ENCODE measurements at places on chromosomes 2 and 18.

- no peak for DNase-seq
Measured at GRCh38 chr2:40625849-40626248, 174.0 kb upstream of the SLC8A1 start.

GRCh38 chr18:74896390-74896991 lies 298.8 kb downstream of the ZNF407 start:
- DNase-seq = peak; percentile 31

- DNase-seq = no peak
Measured at GRCh38 chr18:77130229-77131099, 2.1 kb downstream of the MBP start.

DNA sequence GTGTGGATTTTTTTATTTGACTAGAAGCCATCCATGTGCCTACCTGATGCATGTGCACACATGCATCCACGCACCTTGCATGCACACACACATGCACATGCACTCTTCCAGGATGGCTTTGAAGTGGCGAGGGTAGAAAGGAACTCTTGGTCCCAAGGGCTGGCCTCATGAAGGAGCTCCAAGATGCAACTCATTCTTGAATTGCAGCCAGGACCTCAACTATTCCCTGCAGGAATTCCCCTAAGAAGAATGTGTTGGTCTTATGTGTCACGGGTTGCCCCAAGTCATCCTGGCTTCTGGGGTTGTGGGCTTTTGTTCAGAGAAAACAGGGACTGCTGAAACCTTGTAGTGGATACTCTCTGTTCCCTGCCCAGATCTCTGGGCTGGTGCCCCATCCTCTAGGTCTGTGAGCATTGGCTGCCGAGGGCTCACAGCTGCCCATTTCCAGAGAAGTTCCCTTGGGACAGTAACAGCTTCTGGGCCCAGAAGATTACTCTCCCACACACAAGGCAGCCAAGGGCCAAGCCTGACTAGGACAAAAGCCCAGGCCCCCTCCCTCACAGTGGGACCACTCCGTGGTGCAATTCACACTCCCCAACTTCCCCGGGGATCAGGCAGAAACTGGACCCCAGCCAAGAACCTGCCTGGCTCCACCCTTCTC lies 137.6 kb downstream of the COPS8 start:
- DNase-seq = no peak

DNA sequence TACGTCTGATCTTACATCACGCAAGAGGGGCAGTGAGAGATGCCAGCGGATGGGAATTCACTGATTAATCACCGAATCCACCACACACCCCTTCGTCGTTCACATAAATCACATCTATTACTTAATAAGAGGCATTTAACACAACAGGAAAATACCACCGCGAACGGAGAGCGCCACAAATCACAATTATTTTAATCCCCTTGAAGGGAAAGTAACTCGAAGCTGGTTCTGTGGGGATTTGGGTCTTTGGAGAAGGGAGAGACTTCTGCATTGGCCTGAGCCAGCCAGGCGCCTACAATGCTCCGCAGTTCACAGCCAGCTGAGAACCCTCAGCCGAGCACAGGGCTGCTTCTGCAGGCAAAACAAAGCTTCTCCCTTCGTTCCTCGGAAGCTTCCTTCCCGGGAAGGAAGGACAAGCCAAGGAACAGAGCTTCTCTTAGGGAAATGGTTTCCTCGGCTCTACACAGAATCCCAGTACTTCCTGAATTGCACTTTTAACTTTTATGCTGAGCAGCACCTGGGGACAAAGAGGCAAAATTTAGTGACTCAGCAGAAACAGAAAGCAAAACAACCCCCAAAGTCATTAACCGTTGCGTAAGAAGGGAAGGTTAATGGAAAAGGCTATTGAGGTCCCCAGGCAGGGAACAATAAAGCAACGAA lies at the start of gene LRP1B:
LRP1B (minus strand) TSS at position 7 of the 660 bp plus-strand sequence. CDS start 287 bp downstream, outside the sequence.
- DNase-seq = no peak

GRCh38 chr2:43884689-43885088 lies 45.9 kb downstream of the ABCG8 start:
- no peak for DNase-seq

- DNase-seq = no peak
Measured at GRCh38 chr2:18927525-18928232, 338.3 kb upstream of the NT5C1B start.

DNA sequence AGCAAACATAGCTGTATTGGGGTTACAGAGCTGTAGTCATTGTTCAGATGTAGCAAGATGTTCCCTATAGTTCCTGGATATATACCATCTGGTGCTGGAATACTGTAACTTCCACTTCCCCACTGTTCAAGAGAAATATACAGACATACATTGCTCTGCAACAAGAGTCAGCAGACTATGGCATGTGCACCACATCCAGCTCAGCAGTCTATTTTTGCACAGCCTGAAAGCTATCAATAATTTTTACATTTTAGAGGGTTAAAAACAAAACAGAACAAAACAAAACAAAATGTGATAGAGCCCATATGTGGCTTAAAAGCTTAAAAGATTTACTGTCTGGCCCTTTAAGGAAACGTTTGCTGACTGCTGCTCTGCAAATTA lies 31.8 kb upstream of the VIT start:
- no peak for DNase-seq

- no peak for DNase-seq
Measured at GRCh38 chr2:178377046-178377445, 73.9 kb downstream of the PRKRA start.

DNA sequence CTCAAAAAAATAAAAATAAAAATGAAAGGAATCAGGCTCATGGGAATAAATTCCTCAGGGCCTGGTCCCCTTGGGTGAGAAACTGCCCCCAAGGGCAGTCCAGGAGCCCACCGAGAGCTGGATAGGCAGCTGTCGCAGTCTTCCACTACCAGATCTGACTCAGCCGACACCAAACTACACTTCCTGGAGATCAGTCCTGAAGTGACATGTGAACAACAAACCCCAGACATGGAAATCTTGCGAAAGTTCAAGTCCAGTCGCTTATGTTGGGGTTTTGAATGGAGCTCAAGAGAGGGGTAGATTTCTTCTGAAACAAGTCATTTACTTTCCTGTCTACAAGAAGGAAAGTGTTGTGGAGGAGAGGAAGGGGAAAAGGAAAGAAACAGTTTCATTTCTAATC lies 12.9 kb downstream of the ADCY3 start:
- DNase-seq = no peak

DNA sequence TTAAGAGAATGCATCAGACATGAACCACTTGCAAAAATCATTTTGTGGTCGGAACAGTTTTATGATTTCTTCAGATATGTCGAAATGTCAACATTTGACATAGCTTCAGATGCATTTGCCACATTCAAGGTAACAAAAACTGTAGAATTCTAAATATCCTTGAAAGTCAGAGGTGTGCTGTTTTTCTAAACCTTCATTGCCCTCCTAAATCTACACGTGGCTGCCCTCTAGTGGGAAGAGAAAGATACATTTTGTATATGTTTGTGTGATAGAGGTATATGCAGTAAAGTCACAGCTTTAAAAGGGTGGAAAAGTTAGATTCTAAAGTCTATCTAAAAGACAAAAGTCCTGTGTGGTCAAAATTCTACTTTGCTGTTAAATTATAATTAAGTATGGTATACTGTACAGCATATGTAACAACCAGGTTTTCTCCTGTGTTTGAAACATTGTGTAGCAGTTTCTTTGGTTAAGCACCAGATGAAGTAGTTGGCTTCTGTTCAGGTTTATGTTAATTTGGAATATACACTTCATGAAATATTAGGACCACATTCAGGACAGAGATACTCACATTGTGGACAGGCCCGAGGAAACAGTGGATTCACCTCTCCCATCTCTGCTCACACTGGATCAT lies 65.9 kb upstream of the ITM2C start:
- DNase-seq = no peak

DNA sequence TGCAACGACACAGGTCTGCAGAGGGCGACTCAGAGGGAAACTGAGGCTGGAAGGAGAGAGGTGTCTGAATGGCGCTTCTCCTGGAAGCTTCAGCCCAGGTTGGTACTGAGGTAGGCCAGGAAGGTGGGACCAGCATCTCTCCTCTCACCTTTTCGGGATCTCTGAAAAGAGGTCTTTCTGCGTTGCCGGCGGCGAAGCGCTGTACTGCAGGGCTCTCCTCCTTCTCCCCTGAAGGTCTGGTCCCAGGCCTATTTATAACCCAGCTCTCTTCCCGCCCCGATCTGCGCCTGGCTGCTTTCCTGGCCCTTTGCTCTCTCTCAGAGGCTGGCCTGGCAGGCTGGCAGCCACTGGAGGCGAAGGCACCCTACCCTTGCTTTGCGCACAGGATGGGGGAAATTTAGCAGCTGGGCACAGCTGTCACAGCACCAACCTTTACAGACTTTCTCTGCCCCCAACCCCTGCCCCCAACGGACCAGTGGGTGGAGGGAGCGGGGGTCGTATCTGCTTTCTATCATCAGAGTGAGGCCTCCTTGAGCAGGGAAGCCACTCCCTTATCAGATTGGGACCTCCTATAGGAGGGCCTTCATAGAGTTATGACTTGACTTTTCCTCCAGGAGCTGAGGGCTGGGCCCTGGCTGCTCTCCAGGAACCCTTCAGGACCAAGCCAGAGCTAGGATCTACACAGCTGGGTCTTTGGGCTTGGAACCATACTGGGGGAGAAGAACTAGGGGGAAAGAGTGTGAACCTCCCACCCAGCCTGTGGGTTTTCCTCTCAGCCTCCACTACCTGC lies 1.1 kb downstream of the DYSF start:
- DNase-seq = no peak

- no peak for DNase-seq
Measured at GRCh38 chr2:145254291-145254690, 734.4 kb upstream of the ZEB2 start.

DNA sequence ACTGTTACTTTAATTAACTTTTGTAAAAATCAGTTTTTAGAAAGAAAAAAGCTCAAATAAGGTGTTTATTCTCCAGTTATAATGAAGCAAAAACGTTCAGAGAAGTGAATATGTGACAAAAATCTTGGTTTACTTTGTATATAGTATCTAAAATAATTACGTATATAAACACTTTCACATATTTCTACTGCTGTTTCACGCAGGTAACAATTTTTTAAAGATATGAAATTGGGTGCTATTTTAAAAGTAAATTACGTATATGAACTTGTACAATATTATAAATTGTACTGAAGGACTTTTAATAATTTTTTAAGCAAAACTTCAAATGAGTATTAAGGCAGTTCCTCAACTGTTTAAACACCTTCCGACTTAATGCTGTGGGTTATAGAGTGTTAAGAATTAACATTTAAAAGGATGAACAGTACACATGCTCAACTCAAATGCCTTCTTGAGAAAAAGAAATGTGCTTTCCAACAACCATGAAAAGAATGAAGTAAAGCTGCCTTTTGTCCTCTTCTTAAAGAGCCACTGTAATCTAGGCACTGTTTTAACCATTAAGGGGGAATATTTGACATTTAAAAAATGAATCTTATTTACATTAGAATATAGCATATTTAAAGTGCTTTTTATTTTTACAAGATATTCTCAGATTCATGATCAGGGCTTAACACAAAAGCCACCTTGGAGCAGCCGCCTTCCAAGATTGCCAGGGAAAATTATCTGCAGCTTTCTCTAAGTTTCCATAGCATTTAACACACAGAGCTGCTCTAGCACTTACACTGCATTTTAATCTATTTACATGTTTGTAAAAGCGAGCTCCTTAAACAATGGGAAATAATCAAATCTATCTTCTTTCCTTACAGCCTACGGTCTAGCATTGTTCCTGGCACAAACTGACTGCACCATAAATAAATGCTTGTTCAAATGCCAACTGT lies 56.5 kb upstream of the CDKL4 start:
- DNase-seq = no peak

DNA sequence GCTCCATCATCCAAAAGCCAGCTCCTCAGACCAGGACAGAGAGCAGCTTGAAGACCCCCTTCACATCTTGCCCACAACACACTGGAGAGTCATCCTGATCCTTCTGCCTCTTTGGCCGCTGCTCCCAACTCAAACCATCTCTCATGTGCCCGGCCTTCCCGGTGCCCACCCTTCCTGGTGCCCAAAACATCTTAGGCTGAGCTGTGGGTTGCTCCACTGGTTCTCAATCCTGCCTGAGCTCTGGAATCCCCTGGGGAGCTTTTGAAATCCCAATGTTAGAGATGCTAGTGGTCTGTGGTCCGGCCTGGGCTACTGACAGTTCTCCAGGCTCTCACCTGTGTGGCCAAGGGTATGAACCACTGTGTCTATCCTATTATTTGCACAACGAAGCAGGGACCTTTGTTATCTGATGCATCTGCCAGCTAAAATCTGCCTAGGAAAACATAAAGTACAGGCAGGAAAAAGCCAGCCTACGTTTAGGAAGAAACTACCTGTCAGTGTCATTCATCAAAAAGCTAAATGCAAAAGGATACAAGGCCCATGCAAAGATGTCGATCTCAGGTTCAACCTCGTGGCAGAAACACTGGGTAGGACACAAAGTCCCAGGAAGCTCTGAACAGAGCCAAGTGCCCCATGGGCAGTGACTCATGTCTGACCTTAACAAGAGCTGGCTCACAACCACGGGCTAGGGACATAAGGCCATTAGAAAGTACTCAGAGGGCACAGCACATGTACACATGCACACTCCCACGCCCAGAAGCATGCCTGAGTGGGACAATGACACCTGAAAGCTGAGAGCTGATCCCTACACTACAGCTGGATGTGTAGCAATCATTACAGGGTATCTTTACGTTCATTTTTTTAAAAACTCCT lies 30.8 kb downstream of the TBC1D8 start:
- no peak for DNase-seq

- DNase-seq = no peak
Measured at GRCh38 chr2:120815292-120815691, 79.6 kb downstream of the GLI2 start.

- DNase-seq = no peak
Measured at GRCh38 chr2:133438848-133439564, 129.3 kb downstream of the NCKAP5 start.

GRCh38 chr2:96207774-96208142 lies 869 bp downstream of the STARD7 start:
- DNase-seq = no peak

DNA sequence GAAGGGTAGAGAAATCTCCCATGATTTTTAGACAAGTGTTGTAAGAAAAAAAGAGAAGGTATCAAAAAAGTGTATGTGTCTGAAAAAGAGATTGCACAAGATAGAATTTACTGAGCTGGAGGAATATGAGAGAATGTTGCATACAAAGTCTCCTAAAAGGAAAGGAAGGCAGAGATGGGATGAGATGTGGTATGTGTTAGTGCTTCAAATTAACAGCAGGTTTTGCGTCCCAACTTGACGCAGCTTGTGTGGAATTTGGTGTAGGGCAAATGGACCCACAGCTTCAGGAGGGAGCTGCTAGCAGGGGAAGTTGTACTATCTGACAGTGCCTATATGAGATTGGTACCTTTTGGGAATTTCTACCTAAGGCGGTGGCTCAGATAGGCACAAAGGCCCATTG lies 9.0 kb upstream of the RASGRP3 start:
- no peak for DNase-seq

DNA sequence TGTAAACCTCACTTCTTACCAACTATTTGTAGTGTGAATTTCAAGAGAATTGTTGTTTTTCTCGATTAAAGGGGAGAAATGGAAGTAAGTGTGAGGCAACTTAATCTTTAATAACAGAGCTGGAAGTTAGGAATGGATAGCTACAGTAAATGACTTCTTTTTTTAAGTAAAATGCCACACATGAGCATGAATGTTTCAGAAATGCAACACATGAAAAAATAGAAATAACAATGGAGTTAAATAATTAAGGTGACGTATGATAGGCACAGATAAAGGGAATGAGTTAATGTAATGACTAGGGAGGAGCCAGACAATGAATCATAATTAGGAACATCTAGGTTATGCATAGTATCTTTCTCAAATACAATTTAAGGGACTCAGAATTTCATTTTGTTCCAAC lies 3.4 kb downstream of the REL start:
- no peak for DNase-seq

All from activated effector memory CD4-positive, alpha-beta T cell treated with Interleukin-2 at 50 U/mL for 16 hours (primary cell).